ENCODE measurements at places on chromosomes 4 and X.

DNA sequence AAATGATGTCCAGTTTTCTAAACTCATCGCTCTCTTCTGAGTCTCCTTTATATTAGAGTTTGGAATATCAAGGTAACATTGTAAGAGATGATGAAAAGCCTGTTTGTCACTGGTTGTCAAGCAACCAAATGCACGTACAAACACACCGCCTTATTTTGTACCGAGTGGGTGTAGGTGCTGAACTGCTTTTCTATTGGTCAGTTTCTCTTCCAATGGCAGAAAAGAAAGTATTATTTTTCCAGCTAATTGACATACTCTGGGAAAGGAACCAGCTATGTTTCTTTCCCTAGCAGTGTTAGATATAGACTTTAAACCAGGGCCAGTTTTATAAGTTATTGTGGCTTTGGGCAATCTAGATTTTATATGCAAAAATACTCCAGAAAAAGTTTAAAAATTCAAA lies 6.6 kb upstream of the PPM1K start:
- DNase-seq: no peak

- no peak for DNase-seq
These were observed 284.9 kb downstream of the PCDH7 start for GRCh38 chr4:31005037-31005436.

GRCh38 chr4:75321484-75321883 lies 192.7 kb downstream of the RCHY1 start:
- DNase-seq: no peak

- peak; percentile 45 for DNase-seq
These were observed 50.4 kb upstream of the CCDC160 start for GRCh38 chrX:134186362-134187121.

- DNase-seq: no peak
These were observed 15.7 kb downstream of the LGI2 start for GRCh38 chr4:25015012-25015411.

DNA sequence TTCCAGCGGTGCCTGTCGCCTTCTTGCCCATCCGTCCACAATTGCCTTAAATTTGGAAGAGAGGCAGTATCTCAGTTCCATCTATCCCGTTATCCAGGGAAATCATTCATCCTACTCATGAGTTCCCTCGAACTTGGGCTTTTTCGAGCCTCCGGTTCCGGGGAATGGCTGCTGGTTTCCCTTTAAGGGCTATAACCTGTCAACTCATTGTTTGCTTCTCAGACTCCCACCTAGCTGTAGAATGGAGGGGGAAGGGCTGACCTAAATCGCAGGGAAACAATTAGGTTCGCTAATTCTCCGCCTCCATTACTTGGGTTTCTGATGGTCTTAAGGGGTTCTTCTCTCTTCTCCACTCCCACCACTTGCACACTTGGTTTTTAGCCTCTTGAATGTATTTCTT lies 1.2 kb downstream of the UCHL1 start:
- no peak for DNase-seq

DNA sequence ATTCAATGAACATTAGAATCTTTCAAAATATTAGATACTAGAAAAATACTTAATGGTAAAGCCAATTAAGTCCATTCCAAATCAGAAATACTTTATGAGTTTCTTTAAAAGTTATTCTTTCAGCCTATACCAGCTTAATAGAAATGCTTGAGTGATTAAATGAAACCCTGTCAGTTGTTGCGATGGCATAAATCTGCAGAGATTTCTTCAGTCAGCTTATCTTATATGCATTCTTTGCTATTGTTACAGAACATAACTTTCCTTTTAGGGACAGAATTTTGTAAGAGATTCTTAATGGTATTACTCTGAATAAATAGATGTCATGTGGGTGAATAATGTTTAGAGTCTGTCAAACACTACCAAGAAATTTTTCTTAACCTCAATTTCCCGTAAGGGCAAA lies 325.0 kb upstream of the HAND2 start:
- DNase-seq: no peak

DNA sequence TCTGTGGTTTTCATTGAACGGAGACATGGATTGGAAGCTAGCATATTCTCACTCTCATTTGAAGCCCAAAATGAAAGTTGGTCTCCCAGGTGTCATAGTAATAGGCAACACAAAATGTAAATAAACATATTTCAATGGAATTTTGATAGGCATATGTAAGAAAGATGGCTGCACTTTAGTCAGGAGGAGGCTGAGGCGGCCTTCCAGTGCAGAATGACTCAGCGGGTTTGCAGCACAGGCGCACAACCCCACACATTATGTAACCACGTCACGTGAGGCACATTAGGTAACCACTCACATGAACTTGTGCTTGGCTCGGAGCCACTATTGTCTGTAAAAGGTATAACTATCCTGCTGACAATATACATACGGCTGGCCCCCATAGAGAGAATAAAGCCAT lies 381.7 kb downstream of the GPAT3 start:
- no peak for DNase-seq

- DNase-seq: no peak
These were observed 56.7 kb downstream of the SPINK2 start for GRCh38 chr4:56764775-56765174.

DNA sequence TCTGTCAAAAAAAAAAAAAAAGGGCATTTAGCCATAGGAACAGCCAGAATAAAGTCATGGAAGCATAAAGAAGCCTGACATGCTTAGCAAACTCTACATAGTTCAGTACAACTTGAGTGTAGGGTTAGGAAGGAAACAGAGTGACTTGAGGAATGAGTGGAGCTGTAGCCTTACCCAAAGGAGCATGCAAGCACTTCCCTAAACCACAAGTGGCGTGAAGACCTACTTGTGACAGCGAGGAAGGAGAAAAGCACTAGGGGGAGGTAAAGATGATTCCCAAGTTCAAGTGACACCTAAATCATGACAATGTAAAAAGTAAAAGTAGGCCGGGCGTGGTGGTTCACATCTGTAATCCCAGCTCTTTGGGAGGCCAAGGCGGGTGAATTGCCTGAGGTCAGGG lies 21.8 kb upstream of the IQSEC2 start:
- DNase-seq: no peak

DNA sequence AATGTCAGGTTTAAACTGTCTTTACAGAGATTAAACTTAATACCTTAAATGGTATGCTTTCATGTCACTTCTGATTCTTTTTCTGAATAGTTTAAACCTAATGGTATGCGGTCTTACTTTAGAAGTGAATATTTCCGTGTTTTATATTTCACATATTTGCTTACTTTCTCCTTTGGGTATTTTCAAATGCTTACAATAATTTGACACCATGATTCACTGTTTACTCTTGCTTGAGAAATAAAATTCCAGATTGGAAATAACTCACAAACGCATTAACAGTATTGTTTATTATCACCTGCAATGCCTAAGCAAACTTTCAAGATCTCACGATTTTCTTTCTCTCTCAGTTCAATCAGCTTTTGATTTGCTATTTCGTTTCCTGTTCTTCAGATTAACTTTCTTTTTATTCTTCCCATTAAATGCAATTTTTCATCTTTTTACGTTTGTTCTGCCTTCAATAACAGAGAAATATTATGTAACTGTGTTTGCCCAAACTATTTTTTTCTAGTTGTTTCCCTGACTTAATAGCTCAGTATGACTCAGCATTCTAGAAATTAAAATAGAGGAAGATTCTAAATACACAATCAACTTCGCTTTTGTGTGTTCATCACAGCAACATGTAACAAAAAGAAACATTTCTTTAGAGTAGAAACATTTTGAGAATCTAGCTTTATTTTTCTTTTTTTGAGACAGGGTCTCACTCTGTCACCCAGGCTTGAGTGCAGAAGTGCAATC lies 955.5 kb upstream of the PRKX start:
- no peak for DNase-seq

DNA sequence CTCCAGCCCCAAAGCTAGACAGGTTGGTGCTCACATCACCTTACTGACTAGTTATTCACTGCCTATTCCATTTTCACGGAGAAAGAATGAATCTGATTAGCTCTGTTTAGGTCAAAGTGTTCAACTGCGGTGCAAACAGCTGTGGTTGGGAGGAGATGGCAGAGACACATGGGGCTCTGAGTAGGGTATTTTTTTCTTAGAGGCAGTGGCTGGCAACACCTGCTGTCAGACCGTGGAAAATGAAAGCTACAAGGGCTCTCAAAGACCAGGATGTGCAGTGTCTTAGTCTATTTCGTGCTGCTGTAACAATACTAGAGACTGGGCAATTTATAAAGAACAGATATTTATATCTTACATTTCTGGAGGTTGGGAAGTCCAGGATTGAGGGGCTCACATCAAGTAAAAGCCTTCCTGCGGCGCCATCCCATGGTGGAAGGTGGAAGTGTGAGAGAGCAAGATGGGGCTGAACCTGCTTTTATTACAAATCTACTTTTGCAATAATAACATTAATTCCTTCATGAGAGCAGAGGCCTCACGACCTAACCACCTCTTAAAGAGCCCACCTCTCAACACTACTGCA lies 10.6 kb downstream of the NYX start:
- peak; percentile 29 for DNase-seq

DNA sequence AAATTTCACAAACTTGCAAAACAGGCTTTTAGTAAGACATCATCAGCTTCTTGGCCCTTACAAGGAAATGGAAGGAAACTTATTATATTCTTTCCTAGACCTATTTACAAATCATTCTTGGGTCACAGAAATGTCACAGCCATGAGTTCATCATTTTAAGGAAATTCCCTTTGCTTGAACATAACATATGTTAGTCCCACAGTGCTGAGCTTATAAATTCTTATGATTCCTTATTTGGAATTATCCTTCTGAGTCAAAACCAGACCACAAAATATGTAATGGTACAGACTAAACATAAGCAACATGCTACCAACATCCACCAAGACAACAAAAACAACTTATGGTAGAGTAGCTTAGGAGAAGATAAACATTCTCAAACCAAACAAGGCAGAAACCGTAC lies 236.9 kb upstream of the CTSO start:
- DNase-seq: no peak

DNA sequence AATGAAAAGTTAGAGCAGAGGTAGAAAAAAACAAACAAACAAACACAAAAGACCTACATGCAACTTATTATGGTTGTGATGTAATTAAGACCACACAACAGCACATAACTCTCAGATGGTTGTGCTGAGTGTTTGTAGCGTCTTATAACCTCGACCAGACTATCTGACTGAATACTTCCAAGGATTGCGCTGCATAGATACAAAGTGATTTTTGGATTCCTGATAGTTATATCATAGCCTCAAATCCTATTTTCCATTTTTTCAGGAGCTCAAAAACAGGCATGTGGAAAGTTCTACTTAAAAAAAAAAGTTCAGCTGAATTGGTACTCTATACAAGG lies 236.1 kb downstream of the SPRY1 start:
- no peak for DNase-seq

DNA sequence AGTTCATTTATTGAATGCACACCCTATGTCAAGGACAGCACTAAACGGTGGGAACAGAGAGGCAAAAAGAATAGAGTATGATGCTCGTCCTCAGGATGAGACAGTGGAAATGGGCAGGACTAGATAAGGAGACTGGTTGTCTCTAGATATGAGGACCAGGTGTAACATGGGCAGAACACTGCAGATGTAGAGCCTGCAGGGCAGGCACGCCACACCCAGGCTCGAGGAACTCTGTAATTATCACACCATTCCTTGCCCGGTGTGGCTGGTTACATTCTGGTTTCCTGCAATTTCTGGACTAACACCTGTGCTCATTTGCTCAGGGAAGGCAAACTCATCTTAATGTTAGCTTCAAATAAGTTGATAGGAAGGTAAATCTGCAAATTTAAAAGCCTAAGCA lies 334.4 kb downstream of the DHX15 start:
- no peak for DNase-seq

- no peak for DNase-seq
These were observed 880.6 kb upstream of the FRG1 start for GRCh38 chr4:189060104-189060503.

- DNase-seq: no peak
These were observed 14.1 kb upstream of the SEC24D start for GRCh38 chr4:118849867-118850487.

DNA sequence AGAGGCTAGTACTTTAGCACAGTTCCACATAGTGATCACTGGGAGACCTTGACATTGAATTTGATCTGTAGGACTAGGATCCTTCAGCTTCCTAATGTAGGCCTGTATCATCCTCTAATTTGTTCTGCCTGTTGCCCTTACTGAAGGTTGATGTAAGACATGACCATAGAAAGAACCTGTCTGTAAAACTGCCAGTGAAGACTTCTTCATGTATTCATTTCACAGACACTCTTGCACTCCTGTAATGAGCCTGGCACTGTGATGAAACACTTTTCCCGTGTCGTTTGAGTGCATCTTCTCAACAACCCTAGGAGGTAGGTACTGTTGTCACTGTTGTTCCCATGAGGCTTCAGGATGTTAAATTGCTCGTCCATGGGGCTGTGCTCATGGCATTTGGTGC lies 14.7 kb downstream of the RAB9A start:
- no peak for DNase-seq

DNA sequence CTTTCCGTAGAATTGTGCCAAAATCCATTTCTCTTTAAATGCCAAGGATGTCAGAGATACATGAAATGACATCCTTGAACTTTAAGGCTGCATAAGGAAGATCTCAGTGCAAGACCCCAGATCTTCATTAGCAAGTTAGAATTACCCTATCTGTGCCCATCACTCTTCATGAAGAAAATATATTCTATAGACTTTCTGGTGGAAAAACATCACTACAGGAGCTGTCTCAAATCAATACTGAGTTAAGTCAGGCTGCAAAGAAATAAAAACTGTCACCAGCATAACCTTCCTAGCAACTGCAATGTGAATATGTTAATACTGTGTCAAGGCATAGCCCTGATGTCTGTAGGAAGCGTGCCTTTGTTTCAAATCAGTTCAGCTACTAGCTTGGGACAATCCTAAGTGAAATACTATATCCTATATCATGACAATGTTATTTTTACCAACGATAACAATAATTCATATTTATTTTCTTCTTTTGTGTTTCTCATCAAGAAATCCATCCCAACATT lies 173.3 kb downstream of the TBCK start:
- no peak for DNase-seq

GRCh38 chrX:24173115-24173847 lies 23.8 kb downstream of the ZFX start:
- DNase-seq: no peak

DNA sequence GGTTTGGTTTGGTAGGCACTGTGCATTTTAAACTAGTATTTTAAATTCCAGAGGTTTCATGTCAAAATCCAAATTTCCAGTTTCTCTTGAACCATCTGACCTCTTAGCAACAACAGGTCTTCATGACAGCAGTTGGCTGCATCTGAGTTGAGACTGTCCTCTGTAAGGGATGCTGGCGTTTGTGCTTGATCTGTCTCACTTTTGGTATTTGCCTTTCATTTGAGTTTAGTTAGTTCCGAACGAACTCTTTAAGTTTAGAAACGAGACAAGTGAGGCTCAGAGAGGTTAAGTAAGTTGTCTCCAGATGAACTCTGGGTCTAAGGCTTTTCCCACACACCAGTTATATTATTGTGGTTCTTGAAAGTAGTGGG lies 29.1 kb downstream of the SPARCL1 start:
- no peak for DNase-seq

Measured in CD4-positive, alpha-beta T cell treated with Interleukin-17A for 4 hours (primary cell).